ENCODE measurements at places on chromosomes 5 and 9.

GRCh38 chr9:82546136-82546535 lies 516.8 kb downstream of the RASEF start:
- DNase-seq: no peak

DNA sequence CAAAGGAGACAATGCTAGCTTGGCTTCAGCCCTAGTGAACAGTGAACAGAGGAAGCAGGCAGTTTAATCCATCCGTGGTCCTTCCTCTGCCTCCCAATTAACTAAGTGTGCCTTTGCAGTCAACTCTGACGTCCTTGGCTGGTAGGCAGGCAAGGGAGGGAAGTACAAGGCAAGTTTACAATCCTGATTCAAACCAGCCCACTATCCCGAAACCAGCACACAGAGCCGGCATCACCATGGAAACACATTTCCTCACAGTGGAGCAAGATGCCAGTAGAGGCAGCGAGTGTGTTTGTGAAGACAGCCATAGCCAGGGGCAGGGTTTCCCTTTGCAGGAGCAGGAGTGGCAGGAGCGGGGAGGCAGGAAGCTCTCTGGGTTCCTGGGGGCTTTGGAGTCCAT lies 73.9 kb downstream of the GOLPH3 start:
- DNase-seq: no peak

GRCh38 chr5:73299665-73300336 lies 126.8 kb downstream of the TMEM174 start:
- DNase-seq: no peak

DNA sequence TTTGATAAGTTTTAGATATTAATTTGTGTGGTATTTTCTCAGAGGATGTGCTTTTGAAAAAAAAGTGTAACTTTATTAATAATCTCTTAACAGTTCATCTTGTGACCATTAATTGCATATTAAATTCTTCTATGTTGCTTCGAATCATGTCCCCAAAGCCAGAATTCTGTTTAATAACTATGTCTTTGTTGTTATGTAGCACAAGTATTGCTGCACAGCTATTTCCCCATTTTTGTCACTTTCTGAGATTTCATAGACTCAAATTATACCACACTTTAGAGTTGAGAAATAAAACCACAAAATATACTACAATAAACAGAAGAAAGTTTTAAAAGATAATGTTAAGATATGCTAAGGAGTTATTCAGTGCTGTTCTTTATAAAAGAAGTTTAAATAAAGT lies 2.8 kb downstream of the MEF2C start:
- no peak for DNase-seq

GRCh38 chr5:154087260-154087659 lies 48.5 kb downstream of the MFAP3 start:
- no peak for DNase-seq

GRCh38 chr5:18546591-18546990 lies 912.3 kb downstream of the TAF11L14 start:
- no peak for DNase-seq

GRCh38 chr5:135965504-135965903 lies 10.7 kb upstream of the LECT2 start:
- no peak for DNase-seq

DNA sequence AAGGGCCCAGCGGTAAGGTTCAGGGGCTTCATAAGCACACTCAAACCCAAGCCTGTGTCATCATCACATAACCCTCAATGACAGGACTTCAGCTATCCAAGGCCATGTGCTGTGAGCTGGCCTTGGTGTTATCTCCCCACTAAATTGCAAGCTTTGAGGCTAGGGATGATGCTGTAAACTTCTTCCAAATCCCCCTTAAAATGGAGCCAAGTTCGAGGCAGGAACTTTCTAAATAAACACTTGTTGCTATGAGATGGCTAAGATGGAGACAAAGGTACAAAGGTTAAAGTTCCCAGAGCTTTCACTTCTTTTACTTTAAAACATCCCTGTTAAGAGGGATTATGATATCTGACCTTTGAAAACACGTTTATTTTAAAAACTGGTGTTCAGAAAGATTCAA lies 123.6 kb downstream of the MYO10 start:
- no peak for DNase-seq

GRCh38 chr9:137339045-137339907 lies 37.2 kb upstream of the NRARP start:
- no peak for DNase-seq

- no peak for DNase-seq
Measured at GRCh38 chr5:147391781-147392180, 118.1 kb downstream of the DPYSL3 start.

DNA sequence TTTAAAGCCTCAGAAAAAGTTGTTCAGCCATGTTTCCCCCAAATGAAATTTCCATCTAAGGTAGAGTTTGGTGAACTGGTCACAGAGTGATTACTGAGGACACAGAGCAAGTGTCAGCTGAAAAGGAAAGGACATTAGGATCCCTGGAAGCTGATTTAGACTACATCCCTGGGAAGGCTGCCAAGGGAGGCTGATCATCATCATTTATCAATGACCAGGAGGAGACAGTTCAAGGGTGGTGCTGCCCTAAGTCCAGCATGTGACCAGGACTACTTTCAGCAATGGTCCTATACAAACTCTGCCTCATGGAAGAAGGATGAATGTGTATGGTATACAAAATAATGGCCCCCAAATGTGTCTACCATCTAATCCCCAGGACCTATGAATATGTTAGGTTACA lies 120.6 kb downstream of the PIK3R1 start:
- no peak for DNase-seq

Measured in NCI-H1436 treated with DMSO at 0.1 percent for 48 hours (cell line).